ENCODE measurements at places on chromosomes 1 and 21. TPM values are rescaled to one million over a fixed set of nuclear protein-coding genes. Genes with fewer than 3 reads are reported as not detected.

C1orf141 gene
- total RNA-seq = 0.11 TPM

GOLT1A gene
- not detected for total RNA-seq

TMPRSS15 gene
- not detected for total RNA-seq

LRRC39 gene
- 0.30 TPM for total RNA-seq

SLC22A15 gene
- 0.08 TPM for total RNA-seq

MIXL1 gene
- not detected for total RNA-seq

PLEKHO1 gene
- total RNA-seq = 16.6 TPM

PROK1 gene
- total RNA-seq = not detected

MYBPH gene
- not detected for total RNA-seq

TMCC2 gene
- total RNA-seq = 7.8 TPM

TTC39A gene
- total RNA-seq = 0.38 TPM

NFIA gene
- total RNA-seq = 5.8 TPM

C1orf105 gene
- not detected for total RNA-seq

RGL1 gene
- total RNA-seq = 0.58 TPM

PAQR6 gene
- 2.0 TPM for total RNA-seq

CITED4 gene
- total RNA-seq = 3.1 TPM

NPL gene
- 5.2 TPM for total RNA-seq

TDRD5 gene
- not detected for total RNA-seq

TMEM61 gene
- total RNA-seq = not detected

PRELP gene
- 0.03 TPM for total RNA-seq

All from activated T-cell treated with anti-CD3 and anti-CD28 coated beads, Interleukin-2, amount 50 U/mL, for 4 hours (primary cell).